Trophoblast cell (in vitro differentiated cells and primary cell): ENCODE measurements at places on chromosomes 11 and 22.

DNA sequence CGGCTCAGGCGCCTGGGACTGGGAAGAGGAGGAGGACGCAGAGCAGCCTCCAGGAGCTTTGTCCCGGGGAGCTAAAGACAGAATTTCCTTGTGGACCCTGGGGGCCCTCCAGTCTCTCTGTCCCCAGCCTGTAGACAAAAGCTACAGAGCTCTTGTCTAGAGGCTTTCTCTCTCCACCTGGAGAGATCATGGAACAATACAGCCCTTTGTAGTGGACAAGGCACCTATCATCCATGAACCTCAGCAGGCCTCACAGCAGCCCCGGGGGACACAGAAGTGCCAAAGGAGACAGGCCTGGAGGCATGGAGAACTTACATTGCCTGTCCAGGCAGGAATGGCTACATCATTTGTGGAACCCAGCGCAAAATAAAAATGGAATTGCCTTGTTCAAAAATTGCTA, 55.7 kb upstream of the TTLL12 start:
- no peak for DNase-seq
- H3K27ac ChIP-seq: no peak overlapping the region
- H3K4me1 ChIP-seq: no peaks in the 10 kb centered on the region
- no peaks in the 10 kb centered on the region for H3K27me3 ChIP-seq
- no peaks in the 10 kb centered on the region for H3K36me3 ChIP-seq
- no peak overlapping the region for H3K4me3 ChIP-seq

GRCh38 chr11:122319691-122320620, 203.9 kb upstream of the BLID start:
- no peaks in the 10 kb centered on the region for H3K4me1 ChIP-seq
- H3K27me3 ChIP-seq: no peaks in the 10 kb centered on the region
- no peak overlapping the region for H3K27ac ChIP-seq
- no peak overlapping the region for H3K4me3 ChIP-seq
- no peak for DNase-seq
- no peaks in the 10 kb centered on the region for H3K36me3 ChIP-seq

DNA sequence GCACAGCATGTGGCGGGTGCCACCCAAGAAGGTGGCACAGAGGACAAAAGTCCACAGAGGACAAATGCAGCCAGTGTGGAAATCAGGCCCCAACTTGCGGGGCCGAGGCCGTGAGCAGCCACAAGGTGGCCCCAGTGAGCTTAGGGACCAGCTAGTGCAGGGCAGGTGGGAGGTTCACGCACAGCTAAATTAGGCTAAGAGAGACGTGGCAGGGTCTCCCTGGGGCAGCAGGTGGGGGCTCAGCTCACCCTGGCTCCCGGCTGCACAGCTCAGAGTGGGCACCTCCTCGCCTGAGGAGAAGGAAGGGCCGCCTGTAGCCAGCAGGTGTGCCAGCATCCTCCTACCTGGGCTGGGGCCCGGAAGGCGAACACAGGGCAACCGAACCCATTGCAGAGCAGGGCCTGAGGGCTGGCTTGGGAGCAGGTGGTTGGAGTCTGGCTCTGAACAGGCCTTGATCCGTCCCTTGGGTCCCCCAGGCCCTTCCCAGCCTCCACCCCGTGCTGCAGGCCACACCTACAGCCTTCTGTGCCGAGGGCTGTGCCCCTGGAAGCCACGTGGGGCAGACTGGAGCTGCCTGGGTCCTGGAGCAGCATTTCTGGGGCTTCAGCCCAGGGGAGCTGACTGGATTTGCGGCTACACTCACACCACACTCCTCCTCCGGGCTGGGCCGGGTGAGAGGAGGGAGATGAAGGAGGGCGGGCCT, 26.1 kb upstream of the CELSR1 start:
- DNase-seq: peak; percentile 47
- no peaks in the 10 kb centered on the region for H3K36me3 ChIP-seq
- peaks cover 12% of the 10 kb centered on the region for H3K4me1 ChIP-seq
- H3K4me3 ChIP-seq: no peak overlapping the region

DNA sequence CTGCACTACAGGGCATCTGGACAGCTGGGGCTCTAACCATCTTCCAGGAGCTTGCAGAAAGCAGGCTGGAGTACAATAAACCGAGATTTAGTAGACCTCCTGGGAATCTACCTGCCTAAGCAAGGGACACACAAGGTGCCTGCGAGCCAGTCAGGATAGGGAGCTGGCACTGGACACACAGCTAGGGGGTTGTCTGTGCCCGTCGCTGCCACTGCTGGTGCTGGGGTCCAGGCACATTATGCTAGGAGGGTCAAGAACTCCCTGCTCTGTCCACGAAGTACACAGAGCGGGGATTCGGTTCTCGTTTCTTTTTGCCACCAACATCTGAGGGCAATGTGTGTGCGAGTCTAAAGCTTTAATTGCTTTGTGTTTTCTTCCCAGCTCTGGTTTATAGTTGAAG, 4.2 kb downstream of the RIC8A start:
- H3K36me3 ChIP-seq: peaks cover 65% of the 10 kb centered on the region
- no peak for DNase-seq
- H3K27me3 ChIP-seq: no peaks in the 10 kb centered on the region
- peaks cover 23% of the 10 kb centered on the region for H3K4me1 ChIP-seq
- H3K27ac ChIP-seq: no peak overlapping the region
- no peak overlapping the region for H3K4me3 ChIP-seq

GRCh38 chr11:27912916-27913315, 195.0 kb downstream of the KIF18A start:
- no peak overlapping the region for H3K4me3 ChIP-seq
- H3K27ac ChIP-seq: no peak overlapping the region
- no peak for DNase-seq
- no peaks in the 10 kb centered on the region for H3K4me1 ChIP-seq

GRCh38 chr11:134527382-134528243, 115.6 kb upstream of the B3GAT1 start:
- no peak overlapping the region for H3K27ac ChIP-seq
- no peak for DNase-seq
- no peaks in the 10 kb centered on the region for H3K36me3 ChIP-seq

DNA sequence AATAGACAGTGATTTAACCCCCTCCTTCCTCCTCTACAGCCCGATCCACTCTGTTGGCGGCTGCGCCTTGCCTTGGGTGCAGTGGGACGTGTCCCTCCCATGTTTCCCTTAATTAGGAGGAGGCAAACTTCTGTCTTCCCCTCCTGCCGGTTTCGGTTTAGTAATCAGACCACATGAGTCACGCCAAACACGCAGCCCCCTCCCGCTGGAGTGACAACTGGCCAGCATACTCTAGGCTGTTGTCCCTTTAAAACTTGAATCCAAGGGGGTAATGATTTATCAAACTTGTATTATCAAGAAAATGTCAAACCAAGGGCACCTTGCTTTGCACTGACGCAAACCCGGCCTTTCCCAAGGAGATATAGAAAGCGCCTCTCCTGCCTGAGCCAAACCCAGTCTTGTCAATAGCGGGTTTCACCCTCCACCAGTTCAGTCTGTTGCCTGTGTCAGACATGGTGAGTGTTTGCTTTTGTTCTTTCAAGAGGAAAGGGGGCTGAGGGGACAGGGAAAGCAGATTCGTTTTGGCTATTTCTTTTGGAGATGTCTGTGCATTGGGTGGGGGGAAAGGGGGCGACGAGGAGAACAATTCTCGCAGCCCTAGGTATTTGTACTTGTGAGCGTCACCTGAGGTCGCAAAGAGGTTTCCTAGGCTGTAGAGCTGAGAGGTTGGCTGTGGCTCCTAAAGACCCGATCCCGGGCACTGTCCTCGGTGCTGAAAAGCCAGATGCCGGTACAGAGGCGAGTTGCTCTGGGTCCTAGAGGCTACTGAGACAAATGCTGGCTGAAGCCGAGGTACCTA, at the start of gene SLC6A5:
TSS of gene SLC6A5 (plus strand) at position 388 of the 799 bp plus-strand sequence. CDS start at position 453, 65 bp downstream.
- H3K4me3 ChIP-seq: no peak within 1 kb of the TSS
- peaks cover 67% of the 10 kb centered on the region for H3K27me3 ChIP-seq
- no peak within 1 kb of the TSS for H3K27ac ChIP-seq
- peak; percentile 66 for DNase-seq
- H3K4me1 ChIP-seq: no peaks in the 10 kb centered on the region
- no peaks in the 10 kb centered on the region for H3K36me3 ChIP-seq

- H3K4me3 ChIP-seq: no peak overlapping the region
- H3K27ac ChIP-seq: no peak overlapping the region
- no peaks in the 10 kb centered on the region for H3K4me1 ChIP-seq
- H3K27me3 ChIP-seq: peaks cover 5% of the 10 kb centered on the region
- no peak for DNase-seq
- no peaks in the 10 kb centered on the region for H3K36me3 ChIP-seq
Measured at GRCh38 chr11:120199613-120200012, 11.2 kb upstream of the OAF start.

DNA sequence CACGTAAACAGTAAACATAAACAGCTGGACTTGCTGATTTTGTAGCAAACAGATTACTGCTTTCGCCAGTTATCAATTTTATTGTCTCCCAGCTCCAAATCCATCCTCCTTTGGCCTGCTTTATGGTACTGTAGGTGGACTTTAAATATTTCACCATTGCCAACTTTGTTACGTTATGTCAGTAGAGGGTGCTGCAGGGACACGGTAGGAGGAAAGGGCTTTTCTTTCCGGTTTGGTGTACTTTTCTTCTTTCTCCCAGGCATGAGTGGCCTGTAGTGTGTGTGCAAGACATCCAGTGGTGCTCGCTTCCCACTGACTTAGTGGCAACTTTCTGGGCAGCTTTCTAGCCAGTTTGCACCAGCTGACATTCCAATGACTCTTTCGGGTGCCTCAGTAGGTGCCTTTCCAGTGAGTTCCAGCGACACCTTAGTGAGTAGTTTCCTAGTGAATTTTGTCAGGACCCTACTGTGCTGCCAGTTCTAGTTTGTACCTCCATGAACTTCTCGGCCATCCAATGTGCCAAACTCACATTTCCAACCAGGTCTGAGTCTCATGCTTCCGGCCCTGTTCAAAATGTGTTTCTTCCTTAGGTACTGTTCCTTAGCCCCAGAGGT, 267.6 kb upstream of the TENM4 start:
- H3K27ac ChIP-seq: no peak overlapping the region
- no peak for DNase-seq
- no peaks in the 10 kb centered on the region for H3K4me1 ChIP-seq
- H3K4me3 ChIP-seq: no peak overlapping the region
- H3K27me3 ChIP-seq: no peaks in the 10 kb centered on the region

DNA sequence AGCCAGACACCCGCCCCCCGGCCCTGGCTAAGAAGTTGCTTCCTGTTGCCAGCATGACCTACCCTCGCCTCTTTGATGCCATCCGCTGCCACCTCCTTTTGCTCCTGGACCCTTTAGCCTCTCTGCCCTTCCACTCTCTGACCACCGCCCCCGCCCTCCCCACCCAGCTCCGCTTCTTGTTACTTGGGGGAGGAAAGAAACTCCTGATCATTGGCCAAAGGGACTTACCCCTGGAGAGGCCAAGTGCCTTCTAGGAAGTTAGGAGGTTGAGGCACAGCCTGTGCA, at the start of gene PRR33:
TSS of gene PRR33 (minus strand) at position 65 of the 285 bp plus-strand sequence. CDS start 1,311 bp downstream, outside the sequence.
- H3K4me1 ChIP-seq: no peaks in the 10 kb centered on the region
- DNase-seq: no peak
- no peak within 1 kb of the TSS for H3K27ac ChIP-seq
- no peaks in the 10 kb centered on the region for H3K36me3 ChIP-seq
- H3K4me3 ChIP-seq: no peak within 1 kb of the TSS

GRCh38 chr11:122213171-122213570, 97.2 kb upstream of the BLID start:
- H3K27ac ChIP-seq: no peak overlapping the region
- DNase-seq: no peak
- H3K4me1 ChIP-seq: no peaks in the 10 kb centered on the region
- no peaks in the 10 kb centered on the region for H3K36me3 ChIP-seq

DNA sequence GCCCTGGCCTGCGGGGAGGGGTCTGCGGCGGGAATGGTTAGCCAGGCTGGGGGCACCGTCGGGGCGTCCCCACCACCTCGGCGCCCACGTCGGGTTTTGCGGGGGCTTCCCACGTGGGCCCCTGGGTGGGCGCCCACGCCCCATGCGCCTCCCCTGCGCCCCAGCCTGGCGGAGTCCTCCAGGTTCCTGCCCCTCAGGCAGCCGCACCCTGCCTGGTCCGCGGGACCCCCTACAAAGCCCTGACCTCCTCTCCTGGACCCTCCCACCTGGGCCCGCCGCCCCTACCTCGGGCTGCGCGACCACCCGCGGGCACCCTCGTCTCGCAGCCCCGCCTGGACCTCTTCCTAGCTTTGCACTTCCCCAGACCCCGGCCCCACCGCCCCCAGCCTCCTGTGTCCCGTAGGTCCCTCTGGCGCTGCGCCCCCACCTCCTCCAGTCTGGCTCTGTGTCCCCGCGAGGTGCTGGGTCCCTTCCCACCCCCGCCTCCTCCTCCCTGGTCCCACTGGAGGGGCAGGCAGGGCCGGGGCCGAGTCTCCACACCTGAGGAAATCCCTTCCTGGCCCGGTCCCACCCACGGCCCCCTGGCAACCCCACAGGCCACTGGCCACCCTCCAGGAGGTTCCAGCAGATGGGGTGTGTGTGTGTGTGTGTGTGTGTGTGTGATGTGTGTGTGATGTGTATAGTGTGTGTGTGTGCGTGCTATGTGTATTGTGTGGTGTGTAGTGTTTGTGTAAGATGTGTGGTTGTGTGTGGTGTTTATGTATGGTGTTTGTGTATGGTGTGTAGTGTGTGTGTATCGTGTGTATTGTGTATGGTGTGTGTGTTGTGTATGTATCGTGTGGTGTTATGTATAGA, 11.8 kb downstream of the PIM3 start:
- H3K27ac ChIP-seq: no peak overlapping the region
- H3K4me1 ChIP-seq: peaks cover 23% of the 10 kb centered on the region
- no peaks in the 10 kb centered on the region for H3K36me3 ChIP-seq
- H3K4me3 ChIP-seq: no peak overlapping the region
- no peak for DNase-seq

DNA sequence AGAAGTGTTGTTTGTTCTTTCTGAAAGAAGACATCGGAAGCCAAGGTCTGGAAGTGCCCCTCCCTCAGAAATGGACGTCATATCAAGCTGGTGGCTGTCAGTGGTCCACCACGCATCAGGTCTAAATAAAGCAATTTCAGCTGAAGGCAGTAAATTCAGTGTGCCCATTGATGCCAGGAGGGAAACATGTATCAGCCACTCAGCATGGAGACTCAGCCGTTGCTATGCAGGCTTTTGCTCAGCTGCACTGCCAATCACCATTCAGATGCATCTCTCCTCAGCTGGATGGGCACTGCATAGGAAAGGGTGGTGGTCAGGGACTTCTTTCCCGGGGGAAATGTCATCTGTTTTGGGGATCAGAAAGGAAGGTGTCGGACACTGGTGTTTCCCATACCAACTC, 878.2 kb downstream of the NTM start:
- no peaks in the 10 kb centered on the region for H3K36me3 ChIP-seq
- no peaks in the 10 kb centered on the region for H3K4me1 ChIP-seq
- no peak for DNase-seq
- no peaks in the 10 kb centered on the region for H3K27me3 ChIP-seq
- H3K27ac ChIP-seq: no peak overlapping the region
- no peak overlapping the region for H3K4me3 ChIP-seq

GRCh38 chr11:27355575-27356104, 7.4 kb downstream of the CCDC34 start:
- H3K36me3 ChIP-seq: peaks cover 2% of the 10 kb centered on the region
- DNase-seq: no peak
- no peak overlapping the region for H3K4me3 ChIP-seq

DNA sequence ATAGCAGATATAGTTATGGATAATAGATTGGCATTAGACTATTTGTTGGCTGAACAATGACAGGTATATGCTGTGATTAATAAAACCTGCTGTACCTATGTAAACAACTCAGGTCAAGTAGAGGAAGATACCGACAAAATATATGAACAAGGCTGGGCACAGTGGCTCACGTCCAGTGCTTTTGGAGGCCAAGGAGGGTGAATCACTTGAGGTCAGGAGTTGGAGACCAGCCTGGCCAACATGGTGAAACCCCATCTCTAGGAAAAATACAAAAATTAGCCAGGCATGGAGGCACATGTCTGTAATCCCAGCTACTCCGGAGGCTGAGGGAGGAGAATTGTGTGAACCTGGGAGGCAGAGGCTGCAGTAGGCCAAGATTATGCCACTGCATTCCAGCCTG, 14.0 kb upstream of the CHKA start:
- no peak overlapping the region for H3K4me3 ChIP-seq
- no peaks in the 10 kb centered on the region for H3K27me3 ChIP-seq
- no peaks in the 10 kb centered on the region for H3K36me3 ChIP-seq
- no peak for DNase-seq
